ENCODE measurements at places on chromosomes 3 and 15. TPM values are rescaled to one million over a fixed set of nuclear protein-coding genes. Genes with fewer than 3 reads are reported as not detected.

The ZBTB47 gene
- total RNA-seq = 42.4 TPM

The INKA1 gene
- total RNA-seq = 20.5 TPM

The ANKRD63 gene
- total RNA-seq = not detected

The ADAMTS17 gene
- 15.2 TPM for total RNA-seq

The BOC gene
- total RNA-seq = 5.0 TPM
